ENCODE measurements at places on chromosomes 16 and 17.
A peak's percentile ranks its signal among the peaks of the same experiment; 100 is the strongest.

DNA sequence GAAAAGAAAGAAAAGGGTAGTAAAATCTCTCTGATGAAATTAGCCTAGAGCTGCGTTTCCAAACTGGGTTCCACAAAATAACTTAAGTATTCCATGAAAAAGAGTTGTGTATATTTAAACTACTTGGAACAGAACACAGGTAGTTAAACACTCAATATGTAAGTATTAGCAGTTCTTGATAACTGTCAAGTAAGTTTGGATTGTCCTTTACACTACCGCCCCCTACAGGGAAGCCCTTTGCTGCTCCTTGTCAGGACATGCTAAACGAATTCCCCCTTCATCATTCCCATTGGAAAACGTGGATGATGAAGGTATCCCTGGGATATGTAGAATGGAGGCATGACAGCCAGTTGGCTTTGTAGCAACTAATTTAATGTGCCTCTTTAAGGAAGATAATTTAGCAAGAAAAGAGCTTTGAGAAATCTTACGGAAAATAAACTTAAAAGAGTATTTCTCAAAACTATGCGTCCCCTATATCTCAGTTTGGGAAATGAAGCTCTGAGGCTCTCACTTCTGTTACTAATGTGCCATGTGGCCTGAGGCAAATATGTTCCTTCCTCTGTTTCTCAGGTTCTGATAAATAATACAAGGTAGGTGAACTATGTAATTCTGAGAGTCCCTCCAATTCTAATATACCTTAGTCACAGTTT is 18.8 kb downstream of the NCBP3 start:
- DNase-seq = no peak

DNA sequence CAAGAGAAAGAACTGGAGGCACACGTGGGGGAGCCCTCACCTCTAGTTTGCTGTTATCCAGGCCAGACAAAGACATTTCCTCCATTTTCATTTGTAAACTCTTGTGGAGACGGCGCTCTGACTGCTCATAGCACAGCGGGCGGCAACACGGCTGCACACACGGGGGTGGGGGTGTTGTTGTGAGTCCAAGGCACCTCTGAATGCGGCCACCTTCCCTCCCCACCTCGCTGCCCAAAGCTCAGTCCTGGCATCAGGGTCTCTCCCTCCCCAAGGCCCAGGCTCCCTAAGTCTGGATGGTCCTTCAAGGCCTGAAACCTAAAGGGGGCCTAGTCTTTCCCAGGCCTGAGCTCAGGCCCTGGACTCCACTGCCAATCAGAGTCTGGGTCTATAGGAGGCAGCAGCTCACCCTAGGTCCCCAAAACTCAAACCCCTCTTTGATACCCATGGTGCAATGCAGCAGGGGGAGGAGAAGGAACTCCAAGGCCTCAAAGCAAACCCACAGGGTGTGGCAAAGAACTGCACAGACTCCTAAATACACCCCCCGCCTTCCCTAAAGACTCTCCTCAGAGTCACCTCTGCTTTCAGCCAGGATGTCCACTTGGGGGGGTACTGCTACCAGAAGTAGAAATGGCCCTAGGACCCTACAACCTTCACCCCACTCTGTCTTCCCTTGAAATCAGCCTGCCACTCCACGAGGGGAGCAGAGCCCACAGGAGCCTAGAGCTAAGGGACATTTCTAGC is 1.5 kb downstream of the ATXN7L3 start:
- DNase-seq = no peak

GRCh38 chr17:71963351-71963750 is 157.5 kb upstream of the SOX9 start:
- peak; percentile 95 for DNase-seq

GRCh38 chr16:11249233-11250061 is 6.6 kb downstream of the SOCS1 start:
- no peak for DNase-seq

DNA sequence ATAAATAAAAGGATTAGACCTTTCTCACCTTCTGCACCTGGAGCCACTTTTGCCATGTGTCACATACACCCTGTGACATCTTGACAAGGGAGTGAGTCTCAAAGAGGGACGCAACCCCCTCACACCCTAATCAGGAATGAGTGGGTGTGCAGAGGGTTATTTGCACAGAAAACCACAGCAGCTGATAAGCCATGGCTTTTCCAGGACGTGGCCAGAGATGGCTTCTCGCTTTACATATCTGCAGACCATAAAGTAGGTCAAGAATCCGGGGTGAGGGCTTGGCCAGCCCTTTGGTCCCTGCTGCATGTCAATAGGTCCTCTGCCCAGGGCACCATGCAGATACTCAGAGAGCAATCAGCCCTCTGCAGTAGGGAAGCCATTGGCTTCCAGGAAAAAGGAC is 2.4 kb upstream of the CD300LF start:
- no peak for DNase-seq

- DNase-seq = peak; percentile 45
Observed at GRCh38 chr16:1610899-1611632, 806 bp downstream of the IFT140 start.

DNA sequence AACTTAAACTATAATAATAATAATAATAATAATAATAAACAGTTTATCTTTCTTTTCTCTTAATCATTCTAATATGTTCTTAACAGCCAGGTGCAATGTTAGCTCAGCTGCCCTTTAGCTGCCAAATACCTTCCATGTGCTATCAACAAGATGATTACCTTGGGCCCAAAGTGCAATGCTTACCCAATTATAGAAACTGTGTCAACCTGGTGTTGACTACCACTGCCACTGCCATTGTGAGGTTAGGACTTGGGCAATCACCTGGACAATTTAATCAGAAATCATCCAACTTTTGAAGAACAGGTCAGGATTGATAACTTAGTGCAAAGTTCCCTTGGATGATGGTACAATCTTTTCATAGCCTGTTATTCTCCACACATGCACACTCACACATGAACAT is 371.8 kb upstream of the SALL1 start:
- no peak for DNase-seq

DNA sequence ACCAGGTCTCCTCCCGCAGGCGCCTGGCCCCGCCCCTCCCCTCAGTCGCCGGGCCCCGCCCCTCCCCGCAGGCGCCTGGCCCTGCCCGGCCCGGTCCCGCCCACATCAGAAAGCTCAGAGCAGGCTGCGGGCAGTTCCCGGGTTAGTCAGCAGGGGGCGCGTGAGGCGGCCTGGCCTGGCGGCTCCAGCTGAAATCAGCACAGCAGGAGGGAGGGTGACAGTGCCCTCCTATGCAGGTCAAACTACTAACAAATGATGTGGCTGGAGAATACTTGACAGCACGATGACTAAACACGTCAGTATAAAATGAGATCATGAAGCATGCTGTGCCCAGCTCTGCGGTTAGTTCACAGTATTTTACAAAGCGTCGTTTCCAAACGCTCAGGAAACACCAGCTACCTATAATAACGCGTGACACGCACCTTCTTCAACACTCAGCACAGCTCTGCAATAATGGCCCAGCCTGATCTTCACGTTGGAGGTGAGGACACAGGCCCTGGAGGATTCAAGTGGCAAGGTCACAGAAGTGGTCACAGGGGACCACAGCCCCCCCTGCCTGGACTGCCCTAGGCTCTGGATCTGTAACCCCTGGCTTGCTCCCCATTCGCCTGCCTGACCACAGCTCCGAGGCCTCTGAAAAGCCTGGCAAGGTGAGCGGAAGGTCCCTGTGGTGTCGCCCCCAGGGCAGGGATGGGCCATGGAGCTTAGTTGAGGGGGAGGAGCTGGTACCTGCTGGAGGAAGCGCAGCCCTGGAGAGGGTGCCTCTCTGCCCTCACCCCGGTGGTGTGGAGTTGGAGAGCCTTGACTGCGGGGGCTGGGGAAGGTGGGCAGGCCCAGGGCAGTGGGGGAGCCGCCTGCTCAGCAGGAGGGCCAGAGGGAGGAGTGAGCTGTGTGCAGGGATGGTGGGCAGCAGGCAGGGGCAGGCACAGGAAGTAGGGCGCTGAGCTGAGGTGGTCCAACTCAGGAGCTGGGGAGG is 81.2 kb downstream of the KCNJ12 start:
- DNase-seq = peak; percentile 62

DNA sequence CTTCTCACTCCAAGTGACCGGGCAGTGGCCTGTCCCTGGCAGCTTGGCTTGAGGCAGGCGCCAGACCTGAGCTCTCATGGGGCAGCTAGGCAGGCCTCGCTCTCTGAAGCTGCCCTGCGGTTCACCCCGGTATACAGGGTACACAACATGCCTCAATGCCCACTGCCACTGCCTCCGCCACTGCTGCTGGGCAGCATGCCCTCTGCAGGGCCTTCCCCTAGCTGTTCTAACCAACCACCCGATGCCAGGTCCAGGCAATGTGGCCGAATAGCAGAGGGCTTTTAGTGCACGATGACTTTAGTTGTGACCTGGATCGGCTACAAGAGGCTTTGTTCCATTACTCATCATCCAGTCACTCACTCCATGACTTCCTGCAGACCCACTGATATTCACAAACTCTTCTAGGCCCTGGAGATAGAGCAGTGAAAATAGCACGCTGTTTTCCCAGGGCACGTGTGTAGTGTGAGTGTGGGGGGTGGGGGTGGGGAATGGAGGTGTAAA is 19.7 kb downstream of the CDC42EP4 start:
- DNase-seq = no peak

DNA sequence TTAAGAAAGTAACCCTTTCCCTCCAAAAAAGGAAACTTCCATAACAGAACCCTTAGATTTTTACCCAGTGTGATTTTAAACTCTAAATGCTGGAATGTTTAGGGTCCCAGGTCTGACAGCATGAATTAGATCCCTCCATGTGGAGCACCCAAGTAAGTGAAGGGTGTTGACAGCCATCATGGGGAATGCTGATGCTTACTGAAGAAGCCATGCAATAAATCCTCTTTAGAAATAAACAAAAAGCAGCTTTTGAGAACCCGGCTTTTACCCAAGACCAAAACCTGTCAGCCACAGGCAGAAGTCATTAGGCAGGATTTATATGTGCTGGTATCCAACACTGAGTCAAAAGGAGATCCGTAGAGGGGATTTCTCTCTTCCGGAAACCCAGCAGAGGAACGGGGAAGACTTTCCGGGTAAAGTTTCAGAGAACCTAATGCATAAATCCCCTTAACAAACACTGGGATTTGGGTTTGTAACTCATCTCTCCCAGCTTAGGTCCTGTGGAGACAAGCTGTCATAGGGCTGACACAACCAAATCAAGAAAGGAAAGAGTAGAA is 287.5 kb downstream of the IRX3 start:
- no peak for DNase-seq

DNA sequence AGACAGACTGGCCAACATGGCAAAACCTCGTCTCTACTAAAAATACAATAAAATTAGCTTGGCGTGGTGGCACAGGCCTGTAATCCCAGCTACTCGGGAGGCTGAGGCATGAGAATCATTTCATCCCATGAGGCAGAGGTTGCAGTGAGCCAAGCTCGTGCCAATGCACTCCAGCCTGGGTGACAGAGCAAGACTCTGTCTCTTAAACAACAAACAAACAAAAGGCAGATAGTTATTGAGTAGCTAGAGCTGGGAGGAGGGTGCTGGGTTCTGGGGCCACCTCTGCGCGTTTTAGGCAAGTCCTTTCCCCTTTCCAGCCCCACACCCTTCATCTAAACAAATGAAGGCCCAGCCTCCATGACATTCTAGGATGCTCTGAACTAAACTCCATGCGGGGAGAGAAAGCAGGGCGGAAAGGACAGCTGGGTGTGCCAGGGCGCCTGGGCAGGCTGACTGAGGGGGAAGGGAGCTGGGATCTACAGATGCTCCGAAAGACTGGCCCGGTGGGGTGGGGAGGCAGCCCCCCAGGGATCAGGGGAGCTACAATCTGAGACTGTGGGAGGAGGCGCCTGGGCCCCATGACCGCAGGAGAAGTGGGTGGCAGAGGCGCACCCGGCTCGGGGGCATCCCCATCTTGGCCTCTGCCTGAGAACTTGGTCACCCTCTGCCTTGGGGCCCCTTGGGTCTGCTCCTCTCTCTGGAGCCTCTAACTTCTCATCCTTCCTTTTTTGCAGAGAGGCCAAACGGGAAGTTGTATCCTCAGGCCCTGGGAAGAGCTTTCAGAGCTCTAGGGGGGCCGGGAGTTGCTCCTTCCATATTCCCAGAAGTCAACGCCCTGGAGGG is 910 bp downstream of the ITGAL start:
- DNase-seq = no peak

- no peak for DNase-seq
Observed at GRCh38 chr16:1309888-1310831, 724 bp downstream of the UBE2I start.

- DNase-seq = no peak
Observed at GRCh38 chr17:21164620-21165019, 37.9 kb downstream of the DHRS7B start.

GRCh38 chr17:17922070-17922614 is 50.1 kb downstream of the TOM1L2 start:
- DNase-seq = no peak

GRCh38 chr16:47732523-47733111 is 271.5 kb downstream of the PHKB start:
- no peak for DNase-seq

DNA sequence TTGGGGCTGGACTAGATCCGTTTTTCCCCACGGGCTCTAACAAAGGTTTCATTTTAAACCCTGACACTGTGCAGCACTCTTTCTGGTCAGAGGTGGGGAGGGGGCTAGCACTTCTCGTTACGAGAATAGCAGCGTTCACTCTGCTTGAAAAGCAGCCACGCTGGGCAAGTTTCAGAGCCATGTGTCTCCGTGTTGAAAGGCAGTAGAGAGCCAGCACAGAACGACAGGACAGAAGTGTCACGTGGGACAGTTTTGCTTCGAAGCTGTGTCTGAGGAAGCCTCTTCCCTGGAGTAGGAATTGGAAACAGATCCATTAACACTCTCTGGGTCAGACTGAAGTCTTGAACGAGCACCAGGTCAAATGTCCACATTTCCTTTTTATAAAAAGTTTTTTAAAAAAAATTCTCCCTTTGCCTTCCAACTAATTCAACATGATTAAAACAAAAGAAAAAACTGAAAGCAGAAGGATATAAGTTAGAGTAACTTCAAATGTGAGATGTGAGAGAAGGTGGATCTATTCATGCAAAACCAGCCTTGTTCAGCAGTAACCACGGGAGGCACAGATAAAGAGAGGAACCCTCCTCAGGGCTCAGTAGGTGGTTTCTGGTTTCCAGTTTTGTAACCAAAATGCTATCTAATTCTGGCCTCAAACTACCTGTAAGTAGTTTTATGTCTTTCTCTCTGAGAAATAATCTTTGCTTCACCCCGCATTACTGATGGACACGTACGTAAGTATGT is 65.0 kb downstream of the SMG6 start:
- no peak for DNase-seq

- DNase-seq = no peak
Observed at GRCh38 chr17:40063187-40063771, 514 bp downstream of the THRA start.

- no peak for DNase-seq
Observed at GRCh38 chr17:4512156-4513112, 13.8 kb downstream of the SPNS2 start.

GRCh38 chr17:79915850-79916430 is 76.7 kb upstream of the CBX4 start:
- DNase-seq = no peak

GRCh38 chr17:62380253-62380652 is at the start of gene EFCAB3:
Gene EFCAB3, plus strand, starts transcription at chr17:62380553. Its CDS starts 2,427 bp downstream, at chr17:62382980.
- no peak for DNase-seq

Data from NCI-H2171 treated with DMSO at 0.1 percent for 48 hours (cell line).